ENCODE measurements at places on chromosomes 3 and 15.

GRCh38 chr3:126355777-126356372, 1.3 kb downstream of the KLF15 start:
- DNase-seq = peak; percentile 96

DNA sequence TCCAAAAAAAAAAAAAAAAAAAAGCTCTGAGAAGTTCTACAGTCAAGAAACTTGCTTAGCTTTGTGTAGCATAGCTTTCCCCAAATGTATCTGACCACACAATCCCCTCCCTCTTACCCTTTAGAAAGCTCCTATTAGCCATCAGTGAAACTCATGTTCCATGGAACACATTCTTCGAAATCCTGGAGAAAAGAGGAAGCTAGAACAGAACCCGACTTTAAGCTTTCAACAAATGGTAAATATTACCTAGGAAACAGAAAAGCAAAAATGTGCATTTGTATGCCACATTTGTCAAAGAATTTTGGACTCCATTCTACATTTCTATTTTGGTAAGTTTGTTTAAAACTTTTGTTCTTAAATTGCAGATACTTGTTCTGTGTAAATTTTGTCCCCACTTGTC, 17.4 kb upstream of the CRTC3 start:
- DNase-seq = no peak

GRCh38 chr3:23052620-23053019, 150.5 kb upstream of the UBE2E2 start:
- no peak for DNase-seq

DNA sequence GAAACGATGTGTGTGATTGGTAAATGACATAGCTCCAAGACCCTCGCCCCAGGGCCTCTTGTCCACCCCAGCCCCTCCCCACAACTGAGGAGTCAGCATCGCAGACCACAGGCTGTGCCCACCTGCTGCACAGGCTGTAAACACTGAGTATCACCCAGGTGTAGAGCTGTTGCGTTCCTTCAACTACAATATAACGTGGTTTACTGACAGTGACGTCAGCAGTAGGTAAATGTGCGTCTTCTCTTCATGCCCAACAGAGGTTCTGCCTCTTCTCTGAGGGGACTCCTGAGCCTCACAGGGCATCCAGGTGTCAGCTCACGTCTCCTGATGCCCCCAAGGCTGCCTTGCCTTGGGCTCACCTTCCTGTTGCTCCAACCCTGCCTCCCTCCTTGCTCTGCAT, 395.1 kb downstream of the CACNA2D3 start:
- no peak for DNase-seq

Data from putamen (tissue), 1 donor.